ENCODE measurements at places on chromosomes 3 and 15.
A peak's percentile ranks its signal among the peaks of the same experiment; 100 is the strongest.

GRCh38 chr3:123658118-123658851, 73.4 kb upstream of the HACD2 start:
- DNase-seq, result no peak

DNA sequence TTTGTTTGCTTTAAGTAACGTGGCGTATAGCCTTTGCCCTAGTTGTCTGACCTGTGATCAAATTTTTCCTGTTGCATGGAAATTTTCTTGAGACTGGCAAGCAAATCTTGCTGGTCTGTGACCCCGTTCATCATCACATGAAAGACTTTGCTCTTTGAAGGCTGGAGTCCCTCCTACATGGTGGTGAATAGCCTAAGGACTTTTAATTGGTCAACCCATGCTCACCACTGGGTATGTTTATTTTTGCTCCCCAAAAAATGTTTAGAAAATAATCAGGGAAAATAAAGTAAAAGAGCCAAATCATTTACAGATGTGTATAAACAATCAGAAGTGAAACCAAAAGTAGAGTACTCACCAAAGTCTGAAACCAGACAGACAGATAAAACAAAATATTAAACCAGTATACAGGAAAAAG, 1075.3 kb upstream of the ALCAM start:
- no peak for DNase-seq

DNA sequence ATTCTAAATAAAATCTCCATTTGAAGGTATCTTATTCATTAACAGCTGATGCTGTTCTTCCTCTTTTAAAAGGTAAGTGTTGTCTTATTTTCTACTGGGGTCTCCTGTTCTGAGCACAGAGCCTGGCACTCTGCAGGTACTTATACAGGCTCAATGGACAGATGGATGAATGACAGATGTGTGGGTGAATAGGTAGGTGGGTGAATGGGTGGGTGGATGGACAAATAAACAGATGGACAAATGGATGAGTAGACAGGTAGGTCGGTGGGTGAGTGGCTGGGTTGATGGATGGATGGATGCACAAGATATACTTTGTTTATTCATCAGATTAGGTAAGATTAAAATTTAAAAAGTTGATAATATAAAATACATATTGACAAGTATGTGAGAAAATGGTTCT, 53.5 kb downstream of the SLC41A3 start:
- DNase-seq, result peak; percentile 35

DNA sequence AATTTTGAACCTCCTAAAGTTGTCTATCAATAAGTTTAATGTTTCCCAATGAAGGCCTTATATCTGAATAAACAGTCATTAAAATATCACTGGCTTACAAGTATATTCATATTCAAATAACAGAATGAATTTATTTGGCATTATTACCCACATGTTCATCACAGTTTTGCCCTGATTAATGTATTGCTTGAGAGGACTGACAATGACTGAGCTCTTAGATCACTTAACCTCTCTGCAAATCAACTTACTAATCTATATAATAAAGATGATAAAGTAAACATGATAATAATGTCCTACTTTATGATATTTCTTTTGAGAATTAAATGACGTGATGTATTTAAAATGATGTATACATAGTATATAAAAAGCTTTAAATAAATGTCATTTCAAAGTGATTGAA, 532.0 kb upstream of the GBE1 start:
- DNase-seq, result no peak

GRCh38 chr3:9399746-9400145, 2.3 kb downstream of the SETD5 start:
- DNase-seq, result peak; percentile 95

DNA sequence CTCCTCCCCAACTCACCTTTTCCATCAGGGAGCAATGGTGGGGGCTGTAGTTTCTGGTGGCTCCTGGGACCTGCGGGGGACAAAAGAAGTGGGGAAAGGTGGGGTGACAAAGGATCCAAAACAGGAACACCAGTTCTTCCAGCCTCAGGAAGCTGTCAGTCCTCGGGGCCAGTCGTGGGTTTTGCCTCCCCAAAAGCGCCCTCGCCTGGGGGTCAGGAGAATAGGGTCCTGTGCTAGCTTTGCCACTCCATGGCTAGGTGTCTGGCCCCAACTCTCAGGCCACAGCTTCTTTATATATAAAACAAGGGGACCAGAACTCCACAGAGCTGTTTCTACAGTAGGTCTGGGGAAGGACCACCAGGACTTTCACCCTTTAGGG, 4.0 kb downstream of the CCDC9B start:
- no peak for DNase-seq

GRCh38 chr15:63832620-63833019, 1.1 kb downstream of the HERC1 start:
- DNase-seq, result no peak
